ENCODE measurements at places on chromosomes 5 and 9. TPM values are rescaled to one million over a fixed set of nuclear protein-coding genes. Genes with fewer than 3 reads are reported as not detected.
A peak's percentile ranks its signal among the peaks of the same experiment; 100 is the strongest.

DNA sequence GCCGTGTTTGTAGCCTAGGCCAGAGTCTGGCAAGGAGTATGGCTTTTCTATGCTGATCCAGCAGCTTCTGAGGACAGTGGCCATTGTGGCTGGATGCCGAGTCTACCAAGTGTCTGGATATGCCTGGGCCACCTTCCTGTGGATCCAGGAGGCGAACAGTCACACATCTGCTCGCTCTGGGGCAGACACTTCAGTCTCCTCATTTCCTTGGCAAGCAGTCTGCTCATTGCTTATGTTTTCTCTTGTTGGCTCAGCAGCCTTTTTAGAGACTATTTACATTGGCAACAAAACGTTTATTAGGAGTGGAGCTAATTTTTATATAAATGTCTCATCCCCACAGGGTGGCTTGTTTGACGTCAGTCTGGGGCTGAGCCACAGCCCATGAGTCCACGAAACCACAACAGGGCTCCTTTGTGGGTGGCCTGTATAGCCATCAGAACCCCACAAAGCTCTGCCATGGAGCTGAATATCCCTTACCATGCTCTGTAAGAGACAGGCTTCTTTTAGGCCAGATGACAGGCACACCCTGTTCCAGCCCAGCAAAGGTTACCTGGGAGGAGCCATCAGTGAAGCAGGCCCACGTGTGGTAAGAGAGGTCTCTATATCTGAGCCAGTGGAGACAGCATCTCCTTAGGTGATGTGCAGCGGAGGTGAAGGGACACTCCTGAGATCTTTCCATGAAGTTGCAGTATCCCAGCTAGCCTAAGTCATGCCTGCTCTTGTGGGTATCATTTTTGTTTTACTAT is 221.7 kb downstream of the DIRAS2 start:
- DNase-seq: no peak
- H3K4me1 ChIP-seq: no peaks in the 10 kb centered on the region
- no peak overlapping the region for H3K4me3 ChIP-seq
- no peaks in the 10 kb centered on the region for H3K27me3 ChIP-seq
- no peak overlapping the region for H3K27ac ChIP-seq
- H3K36me3 ChIP-seq: no peaks in the 10 kb centered on the region

DNA sequence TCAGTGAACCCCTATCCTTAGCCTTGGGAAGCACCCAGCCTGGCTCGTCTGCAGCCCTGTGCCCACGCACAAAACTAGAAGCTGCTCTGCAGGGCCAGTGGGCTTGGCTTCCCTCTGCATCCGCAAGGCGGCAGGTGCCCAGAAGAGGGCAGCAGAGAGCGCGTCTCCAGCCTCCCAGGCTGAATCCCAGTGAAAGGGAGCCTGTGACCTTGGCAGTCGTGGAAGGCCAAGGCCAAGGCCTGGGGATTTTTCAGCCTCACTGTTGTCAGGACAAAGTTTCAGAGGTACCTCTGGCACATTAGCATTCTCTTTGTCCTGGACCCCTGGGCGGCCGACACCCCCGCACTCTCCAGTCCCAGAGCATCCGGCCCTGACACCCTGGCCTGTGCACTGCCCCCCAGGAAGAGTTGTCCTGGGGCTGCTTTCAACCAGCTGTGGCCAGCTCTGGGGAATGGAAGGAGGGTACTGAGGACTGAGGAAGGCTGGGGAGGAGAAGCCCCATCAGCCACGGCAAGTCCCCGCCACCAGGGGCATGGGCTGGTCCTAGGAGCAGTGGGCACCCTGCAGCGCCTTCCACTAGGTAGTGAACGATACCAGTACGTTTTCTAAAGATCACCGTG is 63.6 kb upstream of the IL17B start:
- H3K27ac ChIP-seq: no peak overlapping the region
- DNase-seq: peak; percentile 70
- H3K36me3 ChIP-seq: no peaks in the 10 kb centered on the region
- no peak overlapping the region for H3K4me3 ChIP-seq

GRCh38 chr5:168712280-168712924 is 133.2 kb upstream of the PANK3 start:
- no peak overlapping the region for H3K27ac ChIP-seq
- H3K36me3 ChIP-seq: no peaks in the 10 kb centered on the region
- no peak overlapping the region for H3K4me3 ChIP-seq
- peaks cover 9% of the 10 kb centered on the region for H3K4me1 ChIP-seq

DNA sequence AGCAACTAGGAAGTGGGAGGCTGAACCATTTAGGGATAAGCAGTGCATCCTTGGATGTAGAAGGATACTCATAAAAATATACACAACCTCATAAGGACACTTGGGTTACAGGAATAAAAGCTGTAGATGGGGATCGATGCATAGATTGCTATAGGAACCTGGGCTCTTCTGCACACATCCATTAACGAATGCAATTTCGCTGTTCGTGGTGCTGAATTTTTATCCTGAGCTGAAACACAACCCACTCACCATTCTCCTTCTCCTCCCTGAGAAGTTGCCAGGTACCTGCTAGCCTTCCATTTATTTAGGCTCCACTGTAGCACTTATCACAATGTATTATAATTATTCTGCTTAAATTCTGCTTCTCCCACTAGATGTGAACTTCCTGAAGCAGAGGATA is 320.6 kb upstream of the BRINP1 start:
- peak; percentile 63 for DNase-seq
- no peaks in the 10 kb centered on the region for H3K36me3 ChIP-seq
- H3K27me3 ChIP-seq: no peaks in the 10 kb centered on the region

GRCh38 chr5:165309446-165309845 is 1804.0 kb downstream of the MAT2B start:
- DNase-seq: no peak
- H3K4me3 ChIP-seq: no peak overlapping the region
- no peaks in the 10 kb centered on the region for H3K36me3 ChIP-seq
- H3K27ac ChIP-seq: no peak overlapping the region
- H3K4me1 ChIP-seq: no peaks in the 10 kb centered on the region

DNA sequence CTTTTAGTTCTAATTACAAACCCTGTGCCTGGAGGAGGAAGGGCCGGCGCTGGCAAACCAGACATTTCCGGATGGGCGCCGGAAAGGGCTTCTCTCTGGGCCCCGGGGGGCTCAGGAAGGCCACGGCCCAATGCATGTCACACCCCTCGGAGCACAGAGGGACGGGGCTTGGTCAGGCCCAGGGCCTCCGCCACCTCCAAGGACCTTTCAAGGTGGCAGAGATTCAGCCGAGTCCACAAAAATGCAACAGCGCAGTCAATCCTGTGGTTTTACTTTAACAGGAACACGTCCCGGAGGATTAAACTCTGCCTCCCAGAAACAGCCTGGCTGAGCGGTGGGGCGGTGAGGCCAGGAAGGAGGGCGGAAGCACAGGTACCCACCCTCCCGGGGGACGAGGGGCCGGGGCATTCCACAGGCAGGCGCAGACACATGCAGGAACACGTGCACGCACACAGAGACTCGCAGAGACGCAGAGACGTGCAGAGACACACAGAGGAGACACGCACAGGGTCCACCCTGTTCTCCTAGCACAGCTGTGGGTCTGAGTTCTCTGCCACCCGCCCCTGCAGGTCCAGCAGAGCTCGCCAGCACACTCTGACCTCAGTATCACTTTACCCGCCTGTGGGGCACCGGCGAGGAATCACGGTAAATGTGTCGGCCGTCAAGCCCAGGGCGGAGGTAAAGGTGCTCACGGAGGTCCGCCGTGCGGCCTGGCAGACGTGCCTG is 23.0 kb downstream of the SLC9A3 start:
- DNase-seq: no peak
- no peak overlapping the region for H3K27ac ChIP-seq
- H3K4me1 ChIP-seq: no peaks in the 10 kb centered on the region
- no peaks in the 10 kb centered on the region for H3K36me3 ChIP-seq
- H3K27me3 ChIP-seq: peaks cover 58% of the 10 kb centered on the region

Gene PCDHA2
- total RNA-seq: 3.7 TPM

Gene PCDHGA12
- total RNA-seq: 0.79 TPM

Gene TOR4A
- total RNA-seq: 2.8 TPM

Gene PCDHB15
- total RNA-seq: 9.4 TPM

Gene MEIKIN
- total RNA-seq: not detected

Data from neural progenitor cell (in vitro differentiated cells).